ENCODE measurements at places on chromosomes 7 and 10.

- DNase-seq, result no peak
Observed at GRCh38 chr7:1368682-1369571, 90.3 kb downstream of the MICALL2 start.

DNA sequence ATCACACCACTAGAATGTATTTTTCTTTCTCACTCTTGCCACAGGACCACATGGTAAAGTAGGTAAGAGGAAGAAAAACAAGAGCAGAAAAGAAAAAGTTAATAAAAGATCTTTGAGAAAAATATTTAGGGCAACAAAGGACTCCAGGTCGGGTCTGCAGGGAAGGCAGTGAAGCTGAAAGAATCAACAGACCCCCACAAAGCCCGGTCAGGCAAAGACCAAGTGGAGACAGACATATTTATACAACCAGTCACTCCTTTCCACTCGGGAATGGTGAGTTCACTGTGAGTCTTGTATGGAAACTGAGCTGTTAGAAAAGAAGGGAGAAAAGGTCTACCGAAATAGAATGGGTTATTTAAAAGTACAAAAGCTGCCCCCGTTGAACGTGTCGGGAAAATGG, 28.0 kb downstream of the RSU1 start:
- no peak for DNase-seq

DNA sequence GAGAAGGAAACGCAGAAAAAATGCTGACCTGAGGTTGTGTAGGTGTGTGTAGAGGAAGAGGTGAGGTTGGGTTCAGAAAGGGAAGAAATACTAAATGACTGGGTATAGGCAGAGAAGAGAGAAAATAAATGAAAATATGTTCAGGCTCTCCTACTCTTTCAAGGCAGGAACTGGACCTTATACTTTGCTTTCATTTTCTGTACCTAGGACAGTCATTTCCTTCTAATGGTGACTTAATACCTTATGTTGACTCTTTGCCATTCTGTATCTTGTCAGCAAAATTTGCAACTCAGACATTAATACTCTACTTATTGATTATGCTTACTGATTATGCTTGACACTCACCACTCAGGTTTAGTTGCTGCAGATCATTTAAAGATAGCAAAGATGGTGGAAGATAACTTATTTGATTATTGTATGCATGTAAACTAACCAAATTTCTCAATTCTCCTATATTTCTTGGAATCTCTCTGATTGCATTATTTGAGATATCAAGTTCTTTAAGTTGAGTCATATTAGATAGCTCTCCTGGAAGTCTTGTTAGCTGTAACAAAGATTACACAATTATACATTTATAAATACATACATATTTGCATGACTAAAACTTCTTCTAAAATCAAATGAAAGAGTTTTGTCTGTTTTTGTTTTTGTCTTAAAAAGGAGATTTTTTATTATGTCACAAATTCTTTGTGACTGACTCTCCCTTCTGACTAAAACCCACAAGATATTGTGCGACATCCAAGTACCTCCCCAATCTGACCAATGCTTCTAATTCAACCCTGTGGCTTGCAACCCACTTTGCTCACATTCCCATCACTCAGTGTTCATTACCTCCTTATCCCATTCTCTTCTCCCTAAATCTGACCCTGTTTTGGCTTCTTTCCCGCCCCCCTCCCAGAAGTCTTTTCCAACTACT, 20.0 kb downstream of the LRRD1 start:
- peak; percentile 47 for DNase-seq

- no peak for DNase-seq
Observed at GRCh38 chr7:4017785-4018184, 664.3 kb upstream of the FOXK1 start.

- DNase-seq, result no peak
Observed at GRCh38 chr7:3063016-3063753, 19.5 kb upstream of the CARD11 start.

DNA sequence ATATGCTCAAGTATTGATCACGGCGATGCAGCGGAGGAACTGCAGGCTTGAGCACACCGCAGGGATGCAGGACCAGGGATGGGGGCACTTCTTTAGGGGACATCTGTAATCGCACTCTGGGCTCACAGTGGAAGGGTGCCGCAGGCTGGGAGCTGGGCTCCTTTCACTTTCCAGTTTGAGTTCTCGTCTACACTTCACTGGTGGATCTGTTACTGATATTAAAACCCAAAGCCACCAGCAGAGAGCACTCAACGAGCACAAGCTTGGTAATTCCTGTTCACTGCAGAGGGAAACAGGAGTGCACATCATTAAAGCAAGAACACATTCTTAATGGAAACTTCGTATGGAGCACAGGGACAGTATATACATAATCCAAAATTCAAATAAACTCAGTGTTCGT, 91.3 kb downstream of the PARD3 start:
- peak; percentile 60 for DNase-seq
